ENCODE measurements at places on chromosomes 5 and 9. TPM values are rescaled to one million over a fixed set of nuclear protein-coding genes. Genes with fewer than 3 reads are reported as not detected.

- no peak overlapping the region for H3K4me3 ChIP-seq
- H3K27me3 ChIP-seq, result no peaks in the 10 kb centered on the region
- peaks cover 15% of the 10 kb centered on the region for H3K4me1 ChIP-seq
- H3K27ac ChIP-seq, result no peak overlapping the region
- H3K36me3 ChIP-seq, result no peaks in the 10 kb centered on the region
Measured at GRCh38 chr5:128770907-128771306, 194.4 kb upstream of the SLC27A6 start.

KCNMB1 gene
- 0.12 TPM for total RNA-seq

LCN1 gene
- not detected for total RNA-seq

DNA sequence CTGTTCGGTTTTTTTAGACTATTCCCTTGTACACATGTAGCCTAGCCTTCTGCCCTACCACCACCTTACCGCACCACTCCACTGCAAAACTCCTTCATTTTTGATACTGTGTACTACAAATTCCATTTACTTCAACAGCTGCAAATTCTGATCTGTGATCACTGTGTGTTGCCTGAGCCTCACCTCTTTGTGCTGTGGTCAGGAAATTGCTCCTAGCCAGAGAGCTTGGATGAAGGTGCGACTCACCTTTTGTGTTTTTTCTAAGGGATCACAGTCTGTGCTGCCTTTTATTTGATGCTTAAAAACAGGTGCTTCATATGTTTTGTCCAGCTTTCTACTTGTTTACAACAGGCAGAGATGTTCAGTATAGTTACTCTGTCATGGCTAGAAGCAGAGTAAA, 31.5 kb downstream of the CSNK1G3 start:
- H3K27ac ChIP-seq, result no peak overlapping the region
- H3K36me3 ChIP-seq, result no peaks in the 10 kb centered on the region
- H3K27me3 ChIP-seq, result no peaks in the 10 kb centered on the region
- no peak for DNase-seq
- H3K4me3 ChIP-seq, result no peak overlapping the region

PCDHGB6 gene
- total RNA-seq, result 4.9 TPM

GRCh38 chr9:7348692-7349091, 450.9 kb downstream of the DMAC1 start:
- no peak overlapping the region for H3K27ac ChIP-seq
- no peaks in the 10 kb centered on the region for H3K27me3 ChIP-seq
- no peaks in the 10 kb centered on the region for H3K36me3 ChIP-seq
- H3K4me1 ChIP-seq, result no peaks in the 10 kb centered on the region
- no peak for DNase-seq

DNA sequence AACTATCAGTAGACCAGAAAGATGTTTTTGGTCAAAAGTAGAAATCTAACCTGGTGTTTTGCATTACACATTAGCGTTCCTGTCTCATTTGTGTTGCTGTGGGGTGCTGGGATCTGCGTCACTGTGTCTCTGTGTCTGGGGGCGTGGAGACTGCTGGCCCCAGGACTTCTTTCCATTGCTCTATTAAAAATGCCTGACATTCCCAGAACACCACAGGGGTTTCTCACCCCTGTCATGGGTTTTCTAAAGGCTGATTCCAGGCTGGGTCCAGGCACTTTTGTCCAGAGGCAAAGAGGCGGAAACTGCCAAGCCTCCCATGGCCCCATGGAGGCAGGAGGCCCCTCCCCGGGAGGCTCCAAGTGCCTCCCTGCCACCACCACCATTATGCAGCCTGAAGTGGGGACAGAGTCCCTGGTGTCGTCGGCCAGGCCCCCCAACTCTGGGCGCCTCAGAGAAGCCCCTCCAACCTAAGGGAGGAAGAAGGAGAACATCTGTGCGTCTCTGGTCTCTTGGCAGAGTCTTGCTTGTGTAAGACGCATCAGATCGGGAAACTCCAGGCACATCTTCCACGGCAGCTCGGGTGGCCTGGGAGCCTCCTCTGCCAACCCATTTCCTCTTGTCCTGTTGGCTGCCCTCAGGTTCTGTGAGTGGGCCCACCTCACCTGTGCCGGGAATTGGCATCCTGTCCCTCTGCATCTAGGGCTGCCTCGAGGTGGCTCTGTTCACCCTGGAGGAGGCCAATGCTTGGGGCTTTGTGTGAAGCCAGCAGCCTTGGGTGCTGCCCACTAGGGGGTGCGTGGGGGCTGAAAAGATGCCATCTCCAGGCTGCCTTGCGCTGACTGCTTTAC, 13.8 kb upstream of the PLEKHG4B start:
- H3K27me3 ChIP-seq, result peaks cover 43% of the 10 kb centered on the region
- H3K4me1 ChIP-seq, result peaks cover 34% of the 10 kb centered on the region
- H3K27ac ChIP-seq, result no peak overlapping the region
- peaks cover 4% of the 10 kb centered on the region for H3K36me3 ChIP-seq
- peak; percentile 66 for DNase-seq
- no peak overlapping the region for H3K4me3 ChIP-seq

ADGRD2 gene
- 0.31 TPM for total RNA-seq

DNA sequence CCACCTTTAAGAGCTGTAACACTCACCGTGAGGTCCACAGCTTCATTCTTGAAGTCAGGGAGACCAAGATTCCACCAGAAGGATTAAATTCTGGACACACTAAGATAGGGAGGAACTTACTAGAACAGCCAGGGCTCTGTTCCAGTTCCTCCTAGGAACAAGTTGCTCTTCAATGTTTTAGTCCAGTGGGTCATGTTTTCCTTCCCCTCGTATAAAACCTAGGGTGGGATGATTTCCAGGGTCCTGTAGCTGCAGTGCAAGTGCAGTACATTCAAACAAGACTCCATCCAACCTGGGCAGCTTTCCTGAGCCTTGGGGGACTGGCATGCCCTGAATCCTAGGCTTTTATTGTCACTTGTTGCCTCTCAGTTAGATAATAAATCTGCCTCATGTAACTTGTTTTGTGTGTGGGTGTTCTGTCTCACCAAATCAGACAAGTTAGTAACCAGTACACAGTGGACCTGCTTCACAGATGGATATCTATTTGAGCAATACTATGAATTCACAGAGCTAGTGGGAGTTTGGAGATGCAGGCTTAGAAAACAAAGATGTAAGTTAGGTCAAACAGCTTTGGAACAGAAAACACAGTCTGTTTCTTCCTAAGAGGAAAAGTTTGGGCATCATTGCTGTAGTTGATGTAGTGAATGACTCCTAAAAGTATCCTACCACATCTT, 405.6 kb downstream of the GABRG2 start:
- no peaks in the 10 kb centered on the region for H3K4me1 ChIP-seq
- H3K27ac ChIP-seq, result no peak overlapping the region
- no peak for DNase-seq

DNA sequence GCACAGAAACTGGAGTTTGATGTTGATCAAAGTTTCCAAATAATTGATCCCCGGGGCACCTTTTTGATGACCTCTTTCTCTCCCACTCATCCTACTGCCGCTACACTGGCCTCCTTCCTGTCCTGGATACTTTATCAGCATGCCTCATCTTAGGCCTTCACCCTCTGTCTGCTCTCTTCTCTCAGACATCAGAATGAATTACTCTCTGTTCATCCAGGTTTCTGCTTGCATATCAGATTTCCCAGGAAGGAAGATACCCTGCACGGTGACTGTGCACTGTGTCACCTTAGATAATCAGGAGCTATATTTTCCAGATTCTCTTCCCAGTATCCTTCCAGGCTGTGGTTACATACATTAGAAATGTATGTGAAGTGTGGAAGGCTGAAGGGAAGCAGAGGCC, 397.0 kb downstream of the DIRAS2 start:
- H3K27ac ChIP-seq, result no peak overlapping the region
- H3K36me3 ChIP-seq, result no peaks in the 10 kb centered on the region
- no peaks in the 10 kb centered on the region for H3K4me1 ChIP-seq
- no peaks in the 10 kb centered on the region for H3K27me3 ChIP-seq
- no peak overlapping the region for H3K4me3 ChIP-seq
- DNase-seq, result no peak

GRCh38 chr5:159456722-159457465, 126.6 kb upstream of the IL12B start:
- DNase-seq, result no peak
- H3K4me3 ChIP-seq, result no peak overlapping the region
- no peaks in the 10 kb centered on the region for H3K36me3 ChIP-seq
- H3K27me3 ChIP-seq, result peaks cover 8% of the 10 kb centered on the region

DNA sequence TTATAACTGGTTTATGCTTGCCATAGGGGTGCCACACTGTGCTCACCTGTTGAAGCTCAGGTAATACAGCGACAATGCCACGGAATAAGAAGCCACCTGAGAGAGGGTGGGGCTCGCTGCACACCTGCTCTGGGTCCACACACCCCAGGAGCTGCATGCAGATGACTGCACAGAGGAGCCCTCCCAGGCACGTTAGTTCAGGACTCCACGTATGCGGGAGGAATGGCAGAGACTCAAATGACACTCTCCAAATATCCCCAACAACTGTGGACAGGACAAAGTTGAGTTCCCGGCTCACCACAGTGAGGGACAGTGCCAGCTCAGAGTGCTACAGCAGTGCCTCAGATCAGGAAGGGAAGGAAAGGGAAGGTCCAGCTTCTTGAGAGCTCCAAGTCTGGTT, 5.8 kb upstream of the FCN1 start:
- no peak overlapping the region for H3K4me3 ChIP-seq
- no peak overlapping the region for H3K27ac ChIP-seq
- peak; percentile 31 for DNase-seq
- H3K27me3 ChIP-seq, result peaks cover 4% of the 10 kb centered on the region
- no peaks in the 10 kb centered on the region for H3K4me1 ChIP-seq
- H3K36me3 ChIP-seq, result no peaks in the 10 kb centered on the region

DNA sequence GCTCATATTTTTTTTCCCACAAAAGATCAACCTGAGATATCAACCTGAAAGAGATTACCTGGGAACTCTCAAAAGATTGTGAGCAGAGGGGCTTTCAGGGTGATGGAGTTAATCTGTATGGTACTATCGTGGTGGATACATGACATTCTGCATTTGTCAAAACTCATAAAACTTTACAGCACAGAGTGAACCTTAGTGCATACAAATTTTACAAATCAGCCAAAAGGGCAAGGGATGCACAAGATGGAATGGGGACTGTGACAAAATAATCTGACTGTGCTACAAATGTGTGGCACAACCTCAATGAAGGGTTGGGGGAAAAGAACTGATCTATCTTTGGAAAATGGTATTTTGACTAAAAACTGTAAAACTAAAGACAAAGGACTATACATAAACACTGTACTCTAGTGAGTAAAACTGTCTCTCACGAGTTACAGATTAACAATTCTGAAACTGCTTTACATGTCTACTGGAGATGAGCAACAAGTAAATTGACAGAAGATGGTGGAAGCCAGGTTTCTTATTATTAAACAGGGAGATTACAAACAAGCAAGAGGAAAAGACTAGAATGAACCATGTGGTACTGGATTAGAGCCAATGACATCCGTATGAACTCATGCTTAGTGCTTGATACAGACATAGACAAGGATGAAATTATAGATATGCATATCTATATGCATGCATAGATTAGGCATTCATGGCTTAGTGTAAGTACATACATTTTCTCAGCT, 24.8 kb upstream of the RLN1 start:
- H3K27ac ChIP-seq, result no peak overlapping the region
- no peak for DNase-seq
- H3K4me3 ChIP-seq, result no peak overlapping the region
- no peaks in the 10 kb centered on the region for H3K4me1 ChIP-seq
- H3K27me3 ChIP-seq, result no peaks in the 10 kb centered on the region

- no peak overlapping the region for H3K4me3 ChIP-seq
- peaks cover 16% of the 10 kb centered on the region for H3K4me1 ChIP-seq
- no peak for DNase-seq
- peak overlapping the region; percentile 16 for H3K27ac ChIP-seq
- peaks cover 5% of the 10 kb centered on the region for H3K36me3 ChIP-seq
Measured at GRCh38 chr5:31021181-31021624, 172.3 kb upstream of the CDH6 start.

HAVCR2 gene
- 0.10 TPM for total RNA-seq

GRCh38 chr9:132239999-132240840, 78.4 kb downstream of the NTNG2 start:
- H3K4me1 ChIP-seq, result peaks cover 18% of the 10 kb centered on the region
- peaks cover 47% of the 10 kb centered on the region for H3K27me3 ChIP-seq
- H3K27ac ChIP-seq, result no peak overlapping the region
- no peaks in the 10 kb centered on the region for H3K36me3 ChIP-seq
- H3K4me3 ChIP-seq, result peak overlapping the region; percentile 31
- no peak for DNase-seq

FAM153A gene
- 0.52 TPM for total RNA-seq

DNA sequence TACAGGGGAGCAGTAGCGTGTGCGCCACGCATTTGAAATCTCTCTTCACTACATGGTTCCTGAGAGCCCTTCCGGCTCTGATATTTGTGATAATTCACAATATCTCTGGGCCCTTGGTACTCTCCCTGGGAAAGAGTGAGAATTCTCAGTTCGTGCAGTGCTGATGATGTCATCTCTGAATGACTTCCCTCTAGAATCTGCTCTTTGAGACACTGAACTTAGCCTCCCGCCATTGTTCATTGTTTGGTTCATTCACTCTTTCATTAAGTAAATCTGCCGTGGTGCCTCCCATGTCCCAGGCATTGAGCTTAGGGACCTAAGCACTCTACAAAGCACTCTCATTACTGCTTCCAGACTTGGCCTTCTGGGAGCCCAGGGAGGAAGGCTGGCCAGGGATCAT, 94.0 kb downstream of the PPARGC1B start:
- no peak overlapping the region for H3K4me3 ChIP-seq
- H3K27ac ChIP-seq, result no peak overlapping the region
- H3K36me3 ChIP-seq, result no peaks in the 10 kb centered on the region
- no peak for DNase-seq

- DNase-seq, result no peak
- no peaks in the 10 kb centered on the region for H3K36me3 ChIP-seq
- peaks cover 9% of the 10 kb centered on the region for H3K4me1 ChIP-seq
- no peak overlapping the region for H3K27ac ChIP-seq
Measured at GRCh38 chr5:155727512-155728145, 599.3 kb upstream of the SGCD start.

GRCh38 chr5:118095115-118095514, 893.2 kb downstream of the DTWD2 start:
- DNase-seq, result no peak
- peaks cover 14% of the 10 kb centered on the region for H3K4me1 ChIP-seq
- no peaks in the 10 kb centered on the region for H3K36me3 ChIP-seq
- no peaks in the 10 kb centered on the region for H3K27me3 ChIP-seq
- no peak overlapping the region for H3K4me3 ChIP-seq

- H3K27ac ChIP-seq, result peak within 1 kb of the TSS; percentile 96
- peaks cover 10% of the 10 kb centered on the region for H3K4me1 ChIP-seq
- H3K36me3 ChIP-seq, result peaks cover 17% of the 10 kb centered on the region
- H3K27me3 ChIP-seq, result no peaks in the 10 kb centered on the region
- H3K4me3 ChIP-seq, result peak within 1 kb of the TSS; percentile 94
- DNase-seq, result peak; percentile 96
Measured at GRCh38 chr9:76394195-76394959, at the start of gene RFK. TSS of gene RFK (minus strand) at chr9:76394426. CDS start at chr9:76394171, 255 bp downstream.

- no peaks in the 10 kb centered on the region for H3K27me3 ChIP-seq
- no peaks in the 10 kb centered on the region for H3K36me3 ChIP-seq
- DNase-seq, result no peak
Measured at GRCh38 chr9:89036383-89036782, 45.1 kb downstream of the S1PR3 start.

Measured in type B pancreatic cell (in vitro differentiated cells).